ENCODE measurements at places on chromosomes 13 and 19.
A peak's percentile ranks its signal among the peaks of the same experiment; 100 is the strongest.

GRCh38 chr19:51525651-51526050 is 5.8 kb downstream of the SIGLEC6 start:
- no peak for DNase-seq

- DNase-seq = no peak
Measured at GRCh38 chr13:98291658-98292057, 114.6 kb upstream of the RNF113B start.

GRCh38 chr19:4327252-4327876 is 11.3 kb downstream of the STAP2 start:
- peak; percentile 84 for DNase-seq

DNA sequence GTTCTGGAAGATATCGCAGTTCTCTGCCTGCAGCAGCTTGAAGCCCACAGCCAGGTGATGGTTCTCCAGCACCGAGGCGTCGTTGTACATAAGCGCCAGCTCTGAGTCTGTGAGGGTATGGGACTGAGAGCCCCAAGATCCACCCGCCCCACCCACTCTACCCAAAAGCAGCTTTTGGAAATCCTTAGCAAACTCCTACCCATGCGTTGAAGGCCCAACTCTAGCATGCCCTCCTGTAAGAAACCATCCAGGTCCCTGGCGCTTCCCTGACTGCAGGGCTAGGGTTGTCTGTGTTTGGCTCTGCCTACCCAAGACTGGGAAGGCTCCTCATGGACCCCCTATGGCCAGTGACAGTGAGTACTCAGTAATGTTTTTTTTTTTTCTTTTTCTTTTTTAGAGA is 9.4 kb downstream of the PDE4C start:
- no peak for DNase-seq

GRCh38 chr13:41823476-41823875 is 137.4 kb downstream of the VWA8 start:
- DNase-seq = no peak

DNA sequence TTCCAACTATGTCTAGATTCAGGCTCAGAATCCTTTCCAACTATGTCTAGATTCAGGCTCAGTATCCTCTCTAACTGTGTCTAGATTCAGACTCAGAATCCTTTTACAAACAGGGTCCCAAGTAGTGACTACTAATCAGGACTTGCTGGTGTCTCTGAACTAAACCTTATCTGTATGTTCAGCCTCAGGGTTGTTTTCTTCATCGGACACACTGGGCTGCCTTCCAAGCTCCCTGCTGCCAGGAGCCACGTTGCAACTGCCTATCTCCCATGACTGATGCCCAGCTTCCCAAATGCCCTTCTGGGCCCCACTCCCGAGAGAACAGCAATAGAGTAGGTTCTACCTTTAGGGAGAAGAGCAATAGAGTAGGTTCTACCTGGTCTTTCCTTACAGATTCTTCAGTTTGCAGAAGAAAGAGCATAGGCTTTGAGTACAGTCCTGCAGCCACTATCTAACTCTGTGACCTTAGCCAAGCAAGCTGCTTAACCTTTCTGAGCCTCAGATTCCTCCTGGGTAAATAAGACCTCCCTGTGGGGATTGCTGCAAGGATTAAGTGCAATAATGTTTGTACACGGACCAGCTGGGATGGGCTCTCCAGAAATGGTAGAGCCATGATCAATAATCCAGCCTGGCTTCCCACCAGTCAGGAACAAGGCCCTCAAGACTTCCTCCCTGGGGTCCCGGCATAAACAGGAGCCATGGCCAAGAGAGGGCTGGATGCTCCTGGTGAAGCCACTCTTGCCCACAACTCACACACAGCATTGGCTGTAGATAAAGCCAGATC is 61.5 kb downstream of the ZIC5 start:
- no peak for DNase-seq

GRCh38 chr13:99311137-99311536 is 3.9 kb upstream of the GPR183 start:
- no peak for DNase-seq
